ENCODE measurements at places on chromosomes 6 and 20.

- DNase-seq: no peak
Measured at GRCh38 chr20:44450281-44450889, 25.3 kb upstream of the TTPAL start.

DNA sequence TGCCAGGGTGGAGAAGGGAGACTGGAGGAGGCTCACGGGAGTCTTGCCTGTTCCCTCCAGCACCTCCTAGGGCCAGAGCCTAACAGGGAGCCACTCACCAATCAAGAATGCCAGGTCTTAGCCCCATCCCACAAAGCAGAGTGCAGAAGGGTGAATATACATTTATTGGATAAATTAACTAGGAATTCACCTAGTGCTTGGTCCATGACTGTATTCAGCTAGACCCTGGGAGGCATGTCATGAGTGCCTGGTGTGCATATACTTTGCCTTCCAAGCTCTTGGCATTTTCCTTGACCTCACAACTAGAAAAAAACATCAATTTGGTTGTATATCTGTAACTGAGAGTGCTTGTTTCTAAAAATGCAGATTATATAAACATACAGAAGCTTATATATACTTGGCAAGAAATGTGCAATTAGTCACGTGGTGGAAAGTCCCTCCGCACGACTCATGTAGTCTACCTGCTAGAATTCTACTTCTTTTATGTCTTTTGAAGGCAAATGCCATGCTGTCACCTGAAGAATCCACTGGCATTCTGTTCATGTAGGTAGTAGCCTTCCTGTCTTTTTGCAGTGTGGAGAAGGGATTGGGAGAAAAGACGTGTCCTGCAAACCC is 991.0 kb downstream of the KIF16B start:
- DNase-seq: no peak

DNA sequence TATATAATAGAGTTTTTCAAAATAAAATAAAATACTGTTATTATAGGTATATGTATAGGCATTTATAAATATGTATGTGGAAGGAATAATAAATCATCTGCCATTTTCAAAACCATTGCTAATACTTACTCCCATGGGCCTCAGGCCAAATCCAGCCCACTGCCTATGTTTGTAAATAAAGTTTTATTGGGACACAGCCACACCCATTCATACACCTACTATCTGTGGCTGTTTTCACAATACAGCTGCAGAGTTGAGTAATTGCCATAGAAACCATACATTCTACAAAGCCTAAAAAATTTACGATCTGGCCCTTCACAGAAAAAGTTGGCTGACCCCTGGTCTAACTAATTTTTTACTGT is 9.5 kb downstream of the ALDH5A1 start:
- no peak for DNase-seq

- no peak for DNase-seq
Measured at GRCh38 chr20:3227506-3227905, 11.5 kb downstream of the SLC4A11 start.

- DNase-seq: no peak
Measured at GRCh38 chr6:163392533-163392932, 22.0 kb upstream of the QKI start.

GRCh38 chr6:15614277-15614676 is 48.6 kb downstream of the DTNBP1 start:
- DNase-seq: no peak

- no peak for DNase-seq
Measured at GRCh38 chr6:82576284-82576683, 212.7 kb downstream of the TPBG start.

DNA sequence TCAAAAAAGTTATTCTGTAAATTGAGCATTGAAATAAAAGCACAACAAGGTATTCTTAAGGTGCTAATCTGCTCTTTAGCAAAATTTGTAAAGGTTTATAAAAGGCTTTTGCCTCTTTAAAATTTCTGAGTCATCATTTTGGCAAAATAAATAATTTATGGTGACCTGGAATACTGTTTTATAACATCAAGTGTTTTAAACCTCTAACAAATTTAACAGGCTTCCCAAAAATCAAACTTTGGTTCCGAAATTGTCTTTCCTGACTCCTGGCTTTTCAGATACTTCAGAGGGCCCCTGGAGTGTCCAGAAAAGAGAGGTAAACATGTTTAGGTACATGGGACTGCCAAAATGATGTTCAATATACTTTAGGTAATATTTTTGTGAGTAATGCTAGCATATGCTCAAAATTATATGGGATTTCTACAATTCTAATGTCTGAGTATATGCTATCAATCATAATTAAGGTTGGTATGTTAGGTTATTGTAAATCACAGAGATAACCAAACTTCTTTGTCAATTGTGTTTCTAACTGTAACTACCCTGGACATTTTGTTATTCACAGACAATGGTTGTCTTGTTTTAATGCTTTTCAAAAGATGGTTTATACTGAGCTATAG is 160.3 kb upstream of the OLIG3 start:
- no peak for DNase-seq

DNA sequence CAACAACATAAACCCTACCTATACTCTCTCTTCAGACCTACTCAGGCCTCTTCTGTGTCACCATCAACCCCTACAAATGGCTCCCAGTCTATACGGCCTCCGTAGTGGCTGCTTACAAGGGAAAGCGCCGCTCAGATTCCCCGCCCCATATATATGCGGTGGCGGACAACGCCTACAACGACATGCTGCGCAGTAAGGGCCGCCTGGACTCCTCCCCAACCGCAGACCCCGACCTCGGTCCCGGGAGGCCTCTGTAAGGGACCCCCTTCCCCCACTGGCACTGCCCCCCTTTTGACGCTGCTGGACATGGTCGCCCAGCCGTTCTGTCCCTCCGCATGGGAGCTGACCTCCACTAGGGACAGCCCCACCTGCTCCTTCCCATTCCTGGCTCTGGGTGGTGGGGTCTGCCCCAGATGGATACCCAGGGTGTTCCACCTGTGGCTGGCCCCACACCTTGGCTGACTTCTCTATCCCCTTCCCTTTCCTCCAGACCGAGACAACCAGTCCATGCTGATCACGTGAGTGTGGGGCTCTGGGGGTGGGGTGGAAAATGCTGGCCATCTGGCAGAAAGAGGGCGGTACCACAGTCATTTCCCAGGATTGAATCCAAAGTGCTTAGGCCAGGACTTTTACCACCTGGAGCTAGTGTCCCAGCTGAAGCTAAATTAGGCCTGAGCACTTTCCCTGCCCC is 25.0 kb downstream of the MYH7B start:
- no peak for DNase-seq

- no peak for DNase-seq
Measured at GRCh38 chr20:21508230-21509078, 5.4 kb downstream of the NKX2-2 start.

DNA sequence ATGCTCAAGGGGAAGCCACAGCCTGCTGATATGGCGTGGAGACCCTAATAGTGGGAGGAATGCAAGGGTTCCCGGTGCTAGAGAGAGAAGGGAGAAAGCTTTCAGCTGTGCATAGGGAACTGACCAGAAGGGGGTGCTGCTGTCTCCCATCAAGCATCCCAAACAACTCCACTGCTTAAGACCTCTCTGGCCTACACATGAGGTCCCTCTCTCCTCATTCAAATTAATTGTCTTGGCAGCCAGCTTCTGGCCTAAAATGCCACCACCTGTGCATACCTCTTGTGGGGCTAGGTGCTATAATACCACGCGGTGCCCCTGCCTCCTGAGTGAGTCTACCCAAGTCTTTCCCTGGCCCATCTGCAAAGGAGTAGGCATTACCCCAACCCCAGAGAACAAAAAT is 14.5 kb downstream of the ADISSP start:
- DNase-seq: peak; percentile 23

GRCh38 chr6:167696296-167696695 is 130.4 kb upstream of the AFDN start:
- DNase-seq: no peak

DNA sequence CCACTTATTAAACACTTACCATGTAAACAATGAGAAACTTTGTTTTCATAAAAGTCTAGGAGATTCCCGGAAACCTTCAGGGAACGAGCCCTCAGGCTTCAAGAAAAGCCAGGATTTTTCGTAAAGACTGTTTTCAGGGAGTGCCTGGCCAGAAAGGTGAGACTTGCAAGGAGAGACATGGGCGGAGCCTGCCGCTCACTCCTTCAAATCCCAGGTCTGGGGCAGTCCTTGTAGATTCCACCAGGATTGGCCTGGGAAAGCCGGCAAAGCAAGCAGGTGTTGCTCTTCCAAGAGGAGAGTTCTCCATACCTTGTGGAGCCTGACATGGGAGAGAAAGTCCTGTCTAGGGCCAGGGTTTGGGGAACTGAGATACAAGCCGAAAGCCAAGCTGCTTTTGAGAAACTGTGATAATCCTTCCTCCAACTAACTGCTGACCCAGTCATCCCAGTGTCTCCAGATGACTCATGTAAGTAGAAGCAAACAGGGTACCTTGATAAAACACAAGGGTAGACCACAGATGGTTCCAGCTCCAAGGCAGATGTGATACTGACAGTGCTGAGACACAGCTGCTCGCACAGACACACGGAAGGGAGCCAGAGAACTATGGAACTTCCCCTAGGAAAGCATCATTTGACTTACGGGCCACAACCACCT is 69.4 kb upstream of the NAA20 start:
- no peak for DNase-seq

DNA sequence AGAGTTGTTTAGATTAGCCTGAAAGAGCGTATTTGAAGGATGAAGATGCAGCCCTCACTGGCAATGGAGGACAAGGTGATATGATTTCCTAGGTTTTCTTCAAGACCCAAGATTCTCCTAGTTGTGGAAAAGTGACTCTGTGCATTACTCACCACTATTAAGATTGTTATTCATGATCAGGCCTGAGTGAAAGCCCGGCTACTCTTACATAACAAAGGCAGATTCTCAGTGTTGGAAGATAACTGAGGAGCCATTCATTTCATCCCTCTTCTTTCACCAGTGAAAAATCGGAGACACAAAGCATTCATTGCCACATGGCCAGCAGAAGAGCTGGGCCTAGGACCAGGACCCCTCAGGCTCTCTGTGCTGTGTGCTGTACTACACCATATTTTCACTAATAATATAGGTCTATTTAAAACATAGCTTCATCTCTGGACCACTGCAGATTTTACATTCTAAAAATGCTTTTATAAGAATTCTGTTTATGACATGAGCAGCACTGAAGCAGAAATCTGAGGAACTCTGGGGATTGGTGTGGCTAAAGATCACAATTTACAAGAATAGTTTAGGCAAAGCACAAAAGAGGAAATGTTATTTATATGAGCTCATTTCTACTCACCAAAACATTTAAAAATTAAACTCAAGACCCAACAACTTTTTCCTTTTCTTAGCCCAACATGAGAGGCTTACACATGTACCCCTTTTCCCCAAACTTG is 181.9 kb upstream of the CCN2 start:
- DNase-seq: no peak

DNA sequence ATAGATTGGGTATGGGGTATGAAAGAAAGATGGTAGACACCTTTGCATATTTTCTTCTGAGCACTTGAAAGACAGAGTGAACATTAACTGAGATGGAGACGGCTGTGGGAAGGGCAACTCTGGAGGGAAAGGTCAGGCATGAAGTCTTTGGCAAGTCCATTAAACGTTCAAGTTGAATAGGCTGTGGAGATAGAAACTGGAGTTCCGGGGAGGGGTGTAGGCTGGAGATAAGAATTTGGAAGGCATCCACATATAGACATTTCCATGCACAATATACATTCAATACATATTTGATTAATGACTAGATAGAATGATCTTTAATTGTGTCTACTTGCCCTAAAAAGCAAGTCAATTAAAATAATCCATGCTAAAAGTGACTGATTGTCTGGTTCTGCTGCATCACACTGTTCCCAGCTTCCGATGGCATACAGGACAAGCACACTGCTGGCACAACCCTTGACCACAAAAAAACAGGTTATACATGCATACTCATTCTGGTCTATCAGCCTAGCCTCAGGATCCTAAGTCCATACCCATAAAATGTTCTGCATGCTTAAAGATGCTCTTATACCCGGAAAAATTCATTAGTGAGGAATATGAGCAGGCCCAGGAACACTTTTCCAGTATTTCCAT is 1.9 kb upstream of the MYLK4 start:
- DNase-seq: no peak

GRCh38 chr6:50889935-50890334 is 71.3 kb downstream of the TFAP2B start:
- DNase-seq: no peak

GRCh38 chr6:25065666-25066065 is 129.9 kb upstream of the RIPOR2 start:
- no peak for DNase-seq

DNA sequence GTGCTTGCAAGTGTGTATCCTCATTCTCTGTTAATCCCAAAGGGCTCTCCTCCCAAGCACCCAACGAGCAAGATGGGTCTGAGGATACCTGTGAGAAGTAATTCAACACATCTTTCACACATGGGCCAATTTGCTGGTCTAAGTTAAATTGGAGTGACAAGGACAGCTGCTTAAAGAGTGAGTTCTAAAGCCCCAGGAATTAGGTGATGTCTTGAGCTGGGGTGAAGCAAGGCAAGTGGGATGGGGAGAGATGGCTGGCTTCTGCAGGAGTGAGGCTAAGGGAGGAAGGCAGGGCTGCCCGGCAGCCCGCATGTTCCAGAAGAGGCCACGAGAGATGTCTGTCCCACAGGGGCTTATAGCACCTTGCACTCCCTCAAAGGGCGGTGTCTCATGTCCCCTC is 288.5 kb downstream of the CDH26 start:
- no peak for DNase-seq

DNA sequence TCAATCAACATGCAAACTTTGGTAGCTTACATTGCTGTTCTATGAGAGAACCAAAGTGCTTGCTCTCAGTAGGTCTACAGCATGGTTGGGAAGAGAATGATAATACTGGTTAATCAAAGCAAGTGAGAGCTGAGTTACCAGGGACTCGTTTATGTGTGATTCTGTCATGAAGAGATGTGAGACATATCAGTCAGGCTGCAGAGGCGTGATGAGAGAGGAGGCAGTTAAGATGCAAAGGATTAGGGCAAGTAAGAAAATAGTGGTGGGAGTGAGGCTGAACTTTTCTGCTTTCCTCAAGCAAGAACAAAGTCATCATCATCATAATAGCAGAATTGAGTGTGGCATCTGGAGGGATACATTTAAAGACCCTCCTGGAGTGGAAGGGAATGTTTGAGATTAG is 86.5 kb downstream of the RPS12 start:
- no peak for DNase-seq

GRCh38 chr20:44460795-44461141 is 14.9 kb upstream of the TTPAL start:
- no peak for DNase-seq

DNA sequence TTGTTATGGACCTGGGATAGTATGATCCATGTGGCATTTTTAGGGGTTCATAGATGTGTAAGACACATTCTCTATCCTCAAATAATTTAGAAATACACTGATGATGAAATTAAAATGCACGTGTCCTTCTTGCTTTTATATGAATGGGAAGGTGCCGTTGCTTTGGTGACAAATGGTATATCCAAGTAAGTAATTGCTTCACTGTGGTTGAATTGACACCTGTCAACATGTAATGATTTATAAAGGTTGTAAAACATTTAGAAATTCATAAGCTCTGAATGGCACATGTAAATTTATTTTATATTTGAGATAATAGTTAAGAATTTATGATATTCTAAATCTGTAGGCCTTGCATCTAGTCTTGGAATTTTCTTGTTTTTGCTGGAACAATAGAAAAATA is 227.0 kb downstream of the PHACTR1 start:
- DNase-seq: no peak

- DNase-seq: no peak
Measured at GRCh38 chr6:82910820-82911219, 154.8 kb downstream of the UBE3D start.
